ENCODE measurements at places on chromosomes 5 and 9. TPM values are rescaled to one million over a fixed set of nuclear protein-coding genes. Genes with fewer than 3 reads are reported as not detected.

KIF12 gene
- total RNA-seq, result not detected

WDR38 gene
- total RNA-seq, result not detected

PDE4D gene
- total RNA-seq, result 85.0 TPM

DNA sequence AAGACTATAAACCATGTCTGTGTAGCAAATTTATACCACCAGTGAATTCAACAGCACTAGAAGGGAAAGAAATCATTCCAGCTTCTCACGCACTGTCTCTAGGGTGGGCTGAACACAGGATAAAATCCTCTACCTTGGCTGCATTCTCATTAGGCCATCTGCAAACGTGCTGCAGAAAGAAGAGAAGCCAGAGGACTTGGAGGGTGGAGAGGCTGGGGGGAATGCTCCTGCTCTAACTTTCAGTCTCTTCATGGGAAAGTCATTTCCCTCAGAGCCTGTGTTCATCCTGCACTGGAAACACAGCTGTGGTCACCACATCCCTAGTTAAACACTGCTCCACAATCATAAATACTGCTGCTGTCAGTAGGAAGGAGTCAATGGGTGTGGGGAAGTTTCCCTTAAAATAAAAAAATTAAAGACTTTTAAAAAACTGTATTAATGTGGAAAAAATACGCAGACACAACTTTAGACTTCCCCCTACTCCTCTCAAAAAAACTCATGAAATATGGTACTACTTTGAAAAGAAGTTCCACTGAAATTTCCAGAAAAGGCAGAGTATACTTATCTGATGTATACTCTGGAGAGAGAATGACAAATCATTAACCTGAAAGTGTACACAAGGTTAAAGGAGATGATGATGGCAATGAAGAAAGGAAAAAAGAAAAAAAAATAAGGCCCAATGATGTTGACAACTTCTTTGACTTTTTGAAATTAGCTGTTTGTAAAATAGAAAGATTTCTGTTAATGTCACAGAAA, 46.8 kb downstream of the LHFPL2 start:
- peaks cover 16% of the 10 kb centered on the region for H3K36me3 ChIP-seq
- H3K4me3 ChIP-seq, result no peak overlapping the region
- H3K27me3 ChIP-seq, result no peaks in the 10 kb centered on the region
- no peak overlapping the region for H3K27ac ChIP-seq
- peaks cover 24% of the 10 kb centered on the region for H3K4me1 ChIP-seq

- no peaks in the 10 kb centered on the region for H3K36me3 ChIP-seq
- H3K27ac ChIP-seq, result no peak overlapping the region
- no peaks in the 10 kb centered on the region for H3K4me1 ChIP-seq
- H3K27me3 ChIP-seq, result no peaks in the 10 kb centered on the region
These were observed 387.0 kb upstream of the RFX3 start for GRCh38 chr9:3912817-3913216.

DNA sequence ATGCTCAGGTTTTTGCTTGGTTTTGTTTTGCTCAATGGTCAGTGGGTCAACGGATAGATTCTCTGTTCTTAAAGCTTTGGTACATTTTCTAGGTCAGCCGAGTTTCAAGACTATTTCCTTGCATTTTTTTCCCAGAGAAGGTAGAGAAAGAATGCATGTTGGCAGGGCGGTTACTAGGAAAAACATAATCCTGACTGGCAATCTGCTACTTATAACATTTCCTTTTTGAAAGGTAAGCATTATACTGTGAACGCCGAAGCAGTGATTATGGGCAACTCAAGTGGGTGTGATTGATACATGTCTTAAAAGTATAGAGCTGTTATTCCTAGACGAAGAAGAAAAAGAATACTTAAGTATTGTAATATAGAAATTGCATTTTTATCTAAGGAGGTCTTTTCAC, 273.2 kb downstream of the MAST4 start:
- peaks cover 1% of the 10 kb centered on the region for H3K4me1 ChIP-seq
- no peaks in the 10 kb centered on the region for H3K36me3 ChIP-seq
- H3K27ac ChIP-seq, result no peak overlapping the region
- no peak for DNase-seq
- H3K27me3 ChIP-seq, result no peaks in the 10 kb centered on the region

Data from MCF 10A (cell line).